CD4-positive, alpha-beta memory T cell (primary cell): ENCODE measurements at places on chromosomes 2 and 18. TPM values are rescaled to one million over a fixed set of nuclear protein-coding genes. Genes with fewer than 3 reads are reported as not detected.

MOB1A gene
- total RNA-seq = 135 TPM

DNA sequence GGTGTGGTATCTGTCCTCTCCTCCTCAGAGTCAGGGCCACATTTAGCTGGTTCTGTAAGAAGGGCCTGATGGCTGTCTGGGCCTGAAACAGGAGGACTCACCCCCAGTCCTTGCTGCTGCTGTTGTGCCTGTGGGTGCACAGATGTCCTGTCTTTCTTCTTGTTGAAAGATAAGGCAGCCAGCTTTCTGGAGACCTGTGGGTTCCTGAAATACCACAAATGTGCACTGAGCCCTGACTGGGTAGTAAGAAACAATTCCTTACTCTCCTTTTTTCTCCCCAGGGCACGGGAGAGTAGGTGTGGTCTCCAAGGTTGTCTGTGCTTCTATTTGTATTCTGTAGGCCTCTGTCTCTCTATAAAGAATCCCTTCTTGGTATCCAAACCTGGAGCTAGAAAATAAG is 96.2 kb upstream of the DLX2 start:
- no peaks in the 10 kb centered on the region for H3K36me3 ChIP-seq
- no peak overlapping the region for H3K4me3 ChIP-seq
- no peak overlapping the region for H3K27ac ChIP-seq
- DNase-seq = no peak
- peaks cover 5% of the 10 kb centered on the region for H3K4me1 ChIP-seq

- H3K4me1 ChIP-seq = no peaks in the 10 kb centered on the region
- DNase-seq = no peak
- H3K27ac ChIP-seq = no peak overlapping the region
- no peaks in the 10 kb centered on the region for H3K27me3 ChIP-seq
- H3K4me3 ChIP-seq = no peak overlapping the region
- H3K36me3 ChIP-seq = no peaks in the 10 kb centered on the region
These were observed 19.8 kb downstream of the TMEM185B start for GRCh38 chr2:120203251-120204021.

DNA sequence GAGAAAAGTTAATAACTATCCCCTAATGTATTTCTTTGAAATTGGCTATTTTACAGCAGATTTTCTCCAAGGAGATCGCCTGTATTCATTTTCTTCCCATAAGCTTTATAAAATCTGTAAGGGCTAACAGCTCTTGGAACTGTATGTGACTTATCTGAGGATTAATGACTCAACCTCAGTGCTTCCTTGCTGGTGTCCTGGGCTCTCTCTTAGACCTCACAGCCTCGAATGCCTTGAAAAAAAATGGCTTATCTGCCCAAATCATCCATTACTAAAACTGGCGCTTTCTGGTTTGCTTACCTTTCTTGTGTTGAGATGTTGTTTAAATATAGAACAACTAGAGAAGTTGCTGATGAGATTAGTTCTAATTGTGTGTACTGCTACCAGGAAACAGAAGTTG is 713.6 kb downstream of the SLC4A3 start:
- no peak for DNase-seq
- no peak overlapping the region for H3K4me3 ChIP-seq
- H3K27me3 ChIP-seq = no peaks in the 10 kb centered on the region
- no peaks in the 10 kb centered on the region for H3K36me3 ChIP-seq
- H3K27ac ChIP-seq = no peak overlapping the region
